ENCODE measurements at places on chromosomes 7 and 10.

GRCh38 chr7:111554086-111554485 lies 8.2 kb downstream of the IMMP2L start:
- DNase-seq, result no peak

GRCh38 chr7:17302575-17303142 lies 4.2 kb downstream of the AHR start:
- no peak for DNase-seq

GRCh38 chr10:15472431-15473395 lies 101.6 kb upstream of the FAM171A1 start:
- DNase-seq, result no peak

- no peak for DNase-seq
Observed at GRCh38 chr7:86123476-86123875, 520.2 kb upstream of the GRM3 start.

DNA sequence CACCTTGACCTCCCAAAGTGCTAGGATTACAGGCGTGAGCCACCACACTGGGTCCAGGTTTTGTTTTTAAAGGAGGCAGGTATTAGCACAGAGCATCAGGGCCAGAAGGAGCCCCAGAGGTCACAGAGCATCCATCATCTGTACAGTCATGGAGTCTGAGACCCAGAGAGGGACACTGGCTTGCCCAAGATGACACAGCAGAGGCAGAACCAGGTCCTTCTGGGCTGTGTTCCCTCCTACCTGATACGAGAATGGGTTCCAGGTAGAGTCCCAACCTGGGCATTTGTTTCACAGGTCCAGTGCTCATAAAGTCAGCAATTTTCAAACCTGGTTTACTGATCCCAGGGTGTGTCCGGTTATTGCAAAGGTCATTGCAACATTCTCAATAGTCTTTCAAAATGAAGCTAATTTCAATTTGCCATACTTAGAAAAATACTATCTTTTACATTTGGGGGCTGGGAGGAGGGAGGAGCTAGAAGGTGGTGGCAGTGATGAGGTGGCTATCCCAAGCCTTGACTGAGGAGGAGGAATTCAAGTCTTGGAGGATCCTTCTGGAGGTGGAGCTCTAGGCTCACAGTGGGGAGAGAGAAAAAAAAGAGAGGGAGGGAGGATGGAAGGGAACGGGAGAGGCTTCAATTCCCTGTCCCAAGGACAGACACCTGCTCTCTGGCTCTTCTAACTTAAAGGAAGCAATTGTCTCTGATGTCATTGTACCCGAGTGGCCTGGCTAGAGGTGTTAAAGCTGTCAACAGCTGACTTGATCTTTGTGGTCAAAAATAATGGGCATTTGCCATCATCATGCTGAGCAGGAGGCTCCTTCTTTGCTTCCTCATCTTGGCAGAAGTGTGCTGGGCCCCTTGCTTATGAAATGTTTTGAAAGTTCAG lies 8.1 kb downstream of the MXI1 start:
- DNase-seq, result no peak

DNA sequence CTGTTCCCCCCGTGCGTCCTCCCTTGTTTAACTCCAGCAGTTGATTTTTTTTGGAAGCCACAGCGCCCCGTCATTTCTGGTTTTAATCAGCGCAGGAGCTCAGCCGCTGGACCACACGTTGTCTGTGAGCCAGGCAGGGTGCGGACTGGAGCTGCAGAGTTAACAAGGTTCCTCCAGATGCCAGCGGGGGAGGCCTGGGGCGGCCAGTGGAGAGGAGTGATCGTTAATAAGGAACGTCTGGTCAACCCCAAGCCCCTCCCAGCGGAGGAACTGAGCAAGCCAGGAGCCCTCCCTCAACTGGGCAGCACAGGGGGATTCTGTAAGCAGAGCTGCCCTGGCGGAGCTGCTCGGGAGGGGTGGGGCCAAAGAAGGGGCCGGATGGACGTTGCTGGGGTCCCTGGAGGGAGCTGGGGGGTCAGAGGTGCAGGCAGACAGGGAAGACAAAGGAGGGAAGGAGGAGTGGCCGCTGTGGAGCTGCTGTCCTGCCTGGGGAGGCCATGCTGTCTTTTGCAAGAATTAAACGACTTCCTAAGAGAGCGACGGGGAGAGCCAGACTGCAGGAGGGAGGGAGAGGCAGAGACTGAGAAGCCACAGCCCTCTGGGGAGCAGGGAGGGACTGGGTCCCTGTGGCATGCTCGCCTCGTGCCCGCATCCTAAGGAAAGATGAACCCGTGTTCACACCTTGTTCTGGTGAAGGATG lies 537.1 kb upstream of the FOXK1 start:
- DNase-seq, result no peak

DNA sequence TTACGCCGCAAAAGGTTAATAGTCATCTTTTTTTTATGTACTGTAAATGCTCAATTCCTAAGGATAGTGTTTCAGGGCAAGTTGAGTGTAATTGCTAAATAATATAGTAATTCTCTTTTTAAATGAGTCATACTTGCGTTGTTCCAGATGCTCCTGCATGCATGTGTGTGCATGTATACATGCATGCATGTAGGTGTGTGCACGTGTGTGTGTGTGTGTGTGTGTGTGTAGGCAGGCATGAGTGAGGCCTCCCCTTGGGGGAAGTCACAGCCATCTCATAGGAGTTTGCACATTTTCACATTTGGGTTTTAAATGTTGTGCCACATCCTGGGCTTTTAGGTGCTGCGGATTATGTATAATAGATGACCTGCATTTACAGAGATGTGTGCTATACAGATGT lies 1095.8 kb downstream of the KCNMA1 start:
- no peak for DNase-seq

- no peak for DNase-seq
Observed at GRCh38 chr10:25633542-25633941, 300.5 kb upstream of the MYO3A start.

DNA sequence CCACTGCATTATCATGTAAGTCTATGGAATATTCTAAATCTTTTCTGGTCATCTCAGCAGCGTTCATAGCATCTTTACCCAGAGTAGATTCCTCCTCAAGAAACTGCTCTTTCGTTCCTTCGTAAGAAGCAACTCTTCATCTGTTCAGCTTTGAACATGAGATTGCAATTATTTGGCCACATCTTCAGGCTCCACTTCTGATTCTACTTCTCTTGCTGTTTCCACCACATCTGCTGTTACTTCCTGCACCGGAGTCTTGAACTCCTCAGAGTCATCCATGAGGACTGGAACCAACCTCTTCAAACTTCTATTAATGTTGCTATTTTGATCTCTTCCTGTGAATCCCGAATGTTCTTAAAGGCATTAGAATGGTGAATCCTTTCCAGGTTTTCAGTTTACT lies 12.7 kb downstream of the CHST12 start:
- DNase-seq, result no peak

DNA sequence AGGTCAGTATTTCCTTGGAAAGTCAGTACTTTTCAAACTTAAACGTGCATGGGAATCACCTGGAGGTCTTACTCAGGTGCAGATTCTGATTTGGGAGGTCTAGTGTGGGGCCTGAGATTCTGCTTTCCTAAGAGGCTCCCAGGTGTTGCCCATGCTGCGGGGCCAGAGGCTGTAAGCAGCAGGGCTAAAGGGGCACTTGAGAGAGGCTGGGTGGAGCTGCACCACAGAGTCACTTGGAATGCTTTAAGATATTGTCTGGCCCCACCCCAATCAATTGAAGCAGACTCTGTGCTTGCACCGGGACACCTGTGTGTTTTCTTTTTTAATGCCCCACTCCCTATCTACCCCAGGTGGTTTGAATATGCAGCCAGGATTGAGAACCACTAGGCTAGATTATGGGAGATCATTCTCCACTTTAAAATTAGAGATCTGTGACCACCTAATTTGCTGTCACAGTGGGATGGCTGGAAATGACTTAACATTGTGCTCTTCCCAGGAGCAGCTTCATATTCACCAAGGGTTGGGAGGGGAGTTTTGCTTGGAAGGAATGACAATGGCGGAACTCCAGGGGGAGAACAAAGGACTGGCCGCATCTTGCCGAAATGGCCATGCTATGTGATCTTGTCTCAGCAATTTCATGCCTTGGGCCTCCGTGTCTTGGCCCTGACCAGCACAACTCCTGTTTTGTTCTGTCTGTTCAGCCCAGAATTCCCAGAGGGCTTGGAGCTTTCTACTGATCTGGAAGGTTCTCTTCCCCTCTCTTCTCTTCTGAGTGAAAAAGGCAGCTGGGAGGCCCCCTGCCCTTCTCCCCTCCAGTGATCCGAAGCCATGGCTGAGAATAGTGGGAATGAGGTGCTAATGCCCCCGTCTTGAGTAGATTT lies 80.2 kb downstream of the FAM241B start:
- DNase-seq, result no peak

- DNase-seq, result no peak
Observed at GRCh38 chr7:99693427-99694200, 13.8 kb upstream of the CYP3A5 start.

GRCh38 chr10:109650228-109650627 lies 273.1 kb downstream of the XPNPEP1 start:
- no peak for DNase-seq

- no peak for DNase-seq
Observed at GRCh38 chr7:1331561-1332467, 99.1 kb downstream of the UNCX start.

DNA sequence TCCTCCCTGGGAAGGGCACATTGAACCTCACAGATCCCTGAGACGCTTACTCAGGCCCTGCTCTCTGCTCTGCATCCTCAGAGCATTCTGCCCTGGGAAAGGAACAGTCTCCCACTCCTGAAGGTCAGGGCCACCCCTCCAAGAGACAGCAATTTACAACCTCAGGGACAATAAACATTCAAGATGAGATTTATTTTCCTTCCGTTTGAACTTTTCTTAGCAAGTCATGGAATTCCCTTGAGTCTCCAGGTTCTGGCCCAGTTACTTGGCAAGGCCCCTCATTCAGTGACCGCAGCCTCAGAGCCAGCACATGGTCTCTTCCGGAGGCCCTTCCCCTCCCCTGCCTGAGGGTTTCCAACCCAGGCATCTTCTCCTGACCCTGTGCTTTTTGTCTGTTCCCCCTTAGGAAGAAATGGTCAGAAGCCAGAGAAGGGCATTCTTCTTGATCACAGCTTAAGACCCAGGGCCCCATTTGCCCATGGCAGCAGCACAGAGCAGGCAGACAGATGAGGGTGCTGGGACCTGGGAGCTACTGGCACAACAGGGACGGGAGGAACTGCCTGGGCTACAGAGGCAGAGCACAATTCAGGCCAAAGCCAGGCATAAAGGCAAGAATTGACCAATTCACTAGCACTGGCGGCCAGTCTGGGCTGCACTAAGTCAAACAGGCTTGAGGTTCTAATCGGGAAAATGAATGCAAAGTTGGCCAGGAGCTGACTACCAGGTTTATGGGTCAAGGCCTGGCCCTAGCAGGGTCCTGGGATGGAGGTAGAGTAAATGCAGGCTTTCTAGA lies 56.7 kb downstream of the VSTM4 start:
- no peak for DNase-seq

- DNase-seq, result no peak
Observed at GRCh38 chr7:116588641-116589594, 64.1 kb downstream of the CAV1 start.

Data from hypothalamus (tissue), 51 donors.